Cardiac septum (tissue), 1 donor: ENCODE measurements at places on chromosomes 3 and 15. TPM values are rescaled to one million over a fixed set of nuclear protein-coding genes. Genes with fewer than 3 reads are reported as not detected.
A peak's percentile ranks its signal among the peaks of the same experiment; 100 is the strongest.

The GPR15 gene
- total RNA-seq: not detected

The MAPK6 gene
- total RNA-seq: 20.1 TPM

DNA sequence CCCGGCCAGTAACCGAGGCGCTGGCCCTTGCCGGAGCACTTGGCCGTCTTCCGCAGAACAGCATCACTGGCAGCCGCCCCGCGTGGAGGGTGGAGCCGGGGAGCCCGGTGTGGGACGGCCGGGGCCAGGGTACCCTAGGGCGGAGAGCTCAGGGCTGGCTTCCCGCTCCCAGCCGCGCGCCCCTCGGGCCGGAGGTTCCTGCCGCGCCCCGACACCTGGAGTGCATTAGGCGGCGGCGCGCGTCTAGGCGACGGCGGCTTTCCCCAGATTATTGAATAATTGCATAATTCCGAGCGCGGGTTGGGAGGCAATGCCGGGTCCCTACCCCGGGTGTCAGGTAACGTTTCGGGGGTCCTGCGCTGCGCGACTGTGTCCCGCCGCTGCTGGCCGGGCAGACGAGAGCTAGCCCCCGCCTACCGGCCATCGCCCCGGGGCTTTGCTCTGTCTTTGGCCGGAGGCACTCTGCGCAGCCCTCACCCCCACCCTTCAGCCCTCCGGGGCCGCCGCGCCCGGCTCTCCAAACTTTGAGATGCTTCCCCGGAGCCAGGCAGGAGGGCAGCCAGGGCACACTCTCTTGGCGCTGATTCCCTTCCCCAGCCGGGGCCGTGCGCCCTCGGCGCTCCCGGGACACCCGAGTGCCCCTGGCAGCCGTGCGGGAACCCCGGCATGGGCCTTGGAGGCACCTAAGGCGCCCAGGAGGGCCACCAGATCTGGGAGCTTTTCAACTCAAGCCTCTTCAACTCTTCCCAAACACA, 749 bp downstream of the ITGA11 start:
- DNase-seq: peak; percentile 74

DNA sequence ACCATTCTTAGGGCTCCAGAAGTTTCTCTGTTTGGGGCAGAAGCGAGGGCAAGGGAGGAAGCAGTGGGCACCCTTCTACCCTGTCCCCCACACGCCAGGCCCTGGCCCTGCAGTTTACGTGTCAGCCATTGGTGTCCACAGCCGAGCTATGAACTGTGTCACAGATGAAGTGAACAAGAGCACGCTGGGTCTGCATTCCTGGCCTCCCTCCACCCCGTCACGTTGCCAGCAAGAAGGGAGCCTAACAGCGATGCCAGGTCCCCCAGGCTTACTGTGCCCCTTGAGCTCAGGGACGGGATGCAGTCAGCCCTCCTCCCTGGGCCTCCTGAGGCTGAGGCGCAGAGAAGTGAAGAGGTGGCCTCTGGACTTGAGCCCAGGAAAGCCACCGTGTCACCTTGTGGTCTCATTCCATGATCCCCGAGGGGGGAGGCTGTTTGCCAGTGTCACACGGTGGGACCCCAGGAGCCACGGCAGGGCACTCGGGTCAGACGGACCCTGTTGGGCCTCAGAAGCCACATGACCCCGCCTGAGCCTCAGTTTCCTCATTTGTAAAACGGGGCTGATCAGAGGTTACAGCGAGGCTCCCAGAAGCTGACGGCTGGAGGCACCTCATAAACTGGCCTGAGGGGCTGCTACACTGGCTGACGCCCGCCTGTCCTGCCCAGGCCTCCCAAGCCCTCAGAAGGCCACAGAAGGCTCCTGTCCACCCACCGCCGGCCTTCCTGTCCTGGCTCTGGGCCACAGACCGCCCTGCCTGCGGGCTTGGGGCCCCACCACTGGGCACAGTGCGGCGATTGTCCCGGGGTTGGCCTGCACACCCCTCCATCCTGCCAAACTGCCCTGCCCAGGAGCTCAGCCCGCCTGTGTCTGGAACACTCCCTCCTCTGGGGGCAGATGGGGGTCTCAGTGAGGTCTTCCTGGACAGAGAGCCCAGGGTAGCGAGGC, 18.6 kb downstream of the IQSEC1 start:
- no peak for DNase-seq

The HRG gene
- not detected for total RNA-seq

The GLCE gene
- 6.2 TPM for total RNA-seq

DNA sequence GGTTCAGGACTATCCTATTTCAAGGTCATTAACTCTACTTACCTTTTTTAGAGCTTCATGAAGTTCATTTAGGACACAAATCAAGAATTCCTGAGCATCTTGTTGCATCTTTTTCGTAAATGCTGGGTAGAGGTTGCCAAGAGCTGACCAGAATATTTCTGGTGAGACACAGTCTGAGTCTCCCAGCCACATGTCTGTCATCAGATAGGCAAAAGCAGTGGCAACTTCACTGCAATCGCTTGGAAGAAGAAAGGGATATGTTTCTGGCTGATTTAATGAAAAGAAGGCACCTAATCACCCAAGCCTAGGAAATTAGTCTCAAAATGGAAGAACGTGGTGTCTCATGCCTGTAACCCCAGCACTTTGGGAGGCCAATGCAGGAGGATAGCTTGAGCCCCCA, 2.9 kb downstream of the USP50 start:
- DNase-seq: no peak

DNA sequence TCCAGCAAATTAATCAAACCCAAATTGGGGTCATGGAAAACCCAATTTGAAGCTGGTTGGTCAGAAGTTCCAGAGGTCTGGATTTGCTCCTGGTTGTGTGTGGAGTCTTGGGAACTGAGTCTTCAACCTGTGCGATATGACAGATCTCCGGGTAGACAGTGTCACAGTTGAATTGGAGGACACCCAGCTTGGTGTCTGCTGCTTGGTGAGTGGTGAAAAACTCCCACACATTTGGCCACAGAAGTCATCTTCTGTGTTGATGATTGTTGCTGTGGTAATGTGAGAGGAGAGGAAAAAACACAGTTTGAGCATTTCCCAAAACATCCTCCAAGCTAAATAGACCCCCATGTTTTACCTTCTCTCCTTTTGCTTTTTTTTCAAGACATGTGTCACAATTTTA, 218.1 kb downstream of the TP63 start:
- DNase-seq: no peak

- no peak for DNase-seq
These were observed 60.4 kb upstream of the KCNAB1 start for GRCh38 chr3:156059950-156060501.
